Caki2 (cell line): ENCODE measurements at places on chromosomes 11 and 22.
A peak's percentile ranks its signal among the peaks of the same experiment; 100 is the strongest.

GRCh38 chr22:45933506-45934167 is 43.3 kb downstream of the WNT7B start:
- no peak for DNase-seq

DNA sequence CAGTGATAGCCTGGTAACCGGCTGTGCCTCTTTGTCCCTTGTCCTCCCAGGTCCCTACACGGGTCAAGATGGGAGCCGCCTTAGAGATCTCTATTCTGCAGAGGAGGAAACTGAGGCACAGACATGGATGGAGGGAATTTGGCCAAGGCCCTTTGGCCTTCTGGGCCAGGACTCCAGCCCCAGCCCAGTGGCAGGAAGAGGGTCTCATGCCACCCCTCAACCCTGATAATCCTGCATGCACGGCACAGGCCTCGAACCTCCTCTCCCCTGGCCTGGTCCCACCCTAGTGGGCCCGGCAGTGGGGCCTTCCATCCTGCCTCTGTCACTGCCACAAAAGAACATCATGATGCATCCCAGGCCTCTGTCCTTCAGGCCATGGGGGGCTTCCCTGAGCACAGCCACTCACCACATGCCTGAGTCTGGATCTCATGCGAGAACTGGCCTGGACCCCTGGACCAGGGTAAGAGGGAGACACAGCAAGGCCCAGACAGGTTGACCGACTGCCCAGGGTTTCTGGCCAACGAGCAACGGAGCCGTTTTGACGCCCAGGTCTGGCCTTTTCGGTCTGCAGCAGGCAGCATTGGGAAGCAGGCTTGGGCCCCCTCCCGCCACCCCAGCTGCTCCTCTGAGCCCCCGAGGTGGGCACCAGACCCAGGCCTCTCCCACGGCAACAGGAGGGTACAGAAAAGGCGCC is 6.5 kb downstream of the LINC01488 start:
- no peak for DNase-seq

DNA sequence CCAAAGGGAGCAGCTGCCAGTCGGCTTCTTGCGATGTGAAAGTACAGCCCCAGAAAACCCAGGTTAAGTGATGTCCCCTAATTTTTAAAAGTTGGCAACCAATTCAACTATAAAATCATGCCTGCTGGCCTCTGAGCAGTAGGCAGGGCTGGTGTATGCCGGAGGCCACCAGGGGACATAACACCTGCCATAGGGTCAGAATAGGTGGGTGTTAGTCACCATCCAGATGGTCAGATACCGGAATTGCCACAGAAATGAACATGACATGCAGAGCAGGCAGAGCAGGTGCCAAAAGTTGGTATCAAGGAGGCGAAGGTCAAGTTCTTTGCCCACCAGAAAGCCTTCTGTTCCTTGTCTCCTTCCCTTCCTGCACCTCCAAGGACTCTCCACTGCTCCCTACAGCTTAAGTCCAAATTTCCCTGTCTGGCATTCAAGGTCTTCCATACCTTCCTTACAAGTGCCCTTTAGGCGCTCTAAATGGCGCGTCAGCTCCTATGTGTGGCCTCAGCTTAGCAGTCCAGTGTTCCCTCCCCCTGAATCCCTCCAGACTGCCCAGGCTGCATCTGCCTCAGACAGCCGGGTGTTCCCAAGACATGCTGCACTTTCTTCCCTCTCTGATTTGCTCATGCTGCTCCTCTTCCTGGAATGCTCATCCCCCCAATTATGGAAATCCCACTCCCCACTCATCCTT is 45.1 kb downstream of the PTPRJ start:
- DNase-seq, result no peak

DNA sequence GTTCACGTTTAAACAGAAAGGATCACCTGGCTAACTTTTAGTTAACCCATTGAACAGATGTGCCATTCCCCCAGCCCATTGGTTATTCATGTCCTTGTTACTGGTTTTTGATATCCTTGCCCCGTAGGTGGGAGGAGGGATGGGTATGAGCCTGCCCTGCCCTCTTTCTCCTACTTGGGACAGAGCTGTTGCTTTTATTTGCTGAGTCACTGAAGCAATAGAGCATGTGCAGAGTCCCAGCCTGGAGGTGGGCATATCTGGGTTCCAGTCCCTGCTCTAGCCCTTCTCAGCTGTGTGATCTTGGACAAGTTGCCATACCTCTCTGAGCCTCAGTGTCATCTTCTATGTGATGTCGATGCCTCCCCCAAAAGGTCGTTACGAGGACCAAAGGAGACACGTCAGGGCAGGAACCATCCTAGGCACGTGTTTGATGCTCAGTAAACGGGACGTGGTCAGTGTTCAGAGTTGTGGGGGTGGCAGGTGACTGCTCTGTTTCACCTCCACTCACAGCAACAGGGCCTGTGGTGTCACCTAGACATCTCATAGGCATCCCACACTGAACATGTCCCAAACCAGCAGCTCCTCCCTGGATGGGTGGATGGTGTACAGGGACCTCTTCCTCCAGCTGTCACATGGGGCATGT is 61.0 kb downstream of the BMAL1 start:
- DNase-seq, result peak; percentile 86

DNA sequence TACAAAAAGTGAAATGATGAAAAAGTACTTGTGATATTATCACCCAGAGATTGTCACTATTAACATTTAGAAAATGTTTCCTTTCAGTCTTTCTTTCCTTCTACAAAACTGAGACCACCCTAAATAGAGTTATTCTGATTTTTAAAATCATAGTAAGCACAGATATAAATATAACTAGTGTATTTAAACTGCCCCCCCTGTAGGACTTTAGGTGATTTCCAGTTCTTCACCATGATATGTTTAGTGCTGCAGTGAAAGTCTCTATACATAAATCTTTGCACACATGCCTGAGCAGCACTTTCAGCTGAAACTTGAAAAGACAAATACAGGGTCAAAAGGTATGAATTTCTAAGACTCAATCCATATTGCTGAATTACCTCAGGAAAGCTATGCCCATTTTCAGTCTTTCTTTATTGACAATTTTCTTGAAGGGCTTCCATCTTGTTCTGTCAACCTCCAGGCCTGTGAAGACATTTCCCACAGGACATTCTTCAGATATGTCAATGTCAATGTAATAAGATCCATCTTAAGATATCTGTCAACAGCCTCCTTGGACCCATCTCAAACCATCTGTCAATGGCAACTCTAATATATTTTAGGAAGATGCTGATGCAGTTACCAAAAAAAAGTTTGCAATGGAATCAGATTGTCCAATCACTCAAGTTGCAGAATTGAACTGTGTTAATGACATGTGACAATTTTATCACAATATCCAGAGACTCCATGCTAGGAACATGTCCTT is 30.8 kb upstream of the LDLRAD3 start:
- DNase-seq, result no peak

DNA sequence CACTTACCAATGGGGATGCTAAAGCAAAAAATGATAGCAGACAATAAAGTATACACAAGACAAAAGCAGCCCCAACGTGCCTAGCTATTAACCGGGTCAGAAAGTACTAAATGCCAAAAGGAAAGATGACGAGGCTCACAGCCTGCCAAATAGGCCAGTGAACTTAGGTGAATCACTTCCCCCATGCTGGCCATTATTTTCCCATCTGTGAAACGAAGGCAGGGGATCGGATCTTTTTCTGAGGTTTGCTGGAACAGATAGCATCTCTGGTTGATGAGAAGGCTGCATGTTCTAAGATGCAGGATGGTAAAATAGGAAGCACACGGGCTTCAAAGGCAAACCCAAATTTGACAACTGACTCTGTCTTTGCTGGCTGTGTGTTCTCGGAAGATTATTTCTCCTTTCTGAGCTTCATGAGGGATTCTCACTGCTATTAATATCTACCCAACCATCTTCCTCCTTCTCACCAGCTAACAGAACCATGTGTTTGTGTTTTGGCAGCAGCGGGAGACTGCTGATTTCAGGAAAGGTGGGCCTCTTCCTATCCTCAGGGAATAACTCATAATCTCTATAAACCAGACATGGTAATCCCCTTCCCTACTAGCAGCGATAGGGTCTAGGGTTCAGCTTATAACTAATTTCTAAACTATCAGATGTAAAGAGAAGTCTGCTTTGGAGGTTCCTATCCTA is 390.7 kb downstream of the LARGE1 start:
- DNase-seq, result no peak

GRCh38 chr11:134118006-134118405 is 49.1 kb downstream of the JAM3 start:
- DNase-seq, result no peak

DNA sequence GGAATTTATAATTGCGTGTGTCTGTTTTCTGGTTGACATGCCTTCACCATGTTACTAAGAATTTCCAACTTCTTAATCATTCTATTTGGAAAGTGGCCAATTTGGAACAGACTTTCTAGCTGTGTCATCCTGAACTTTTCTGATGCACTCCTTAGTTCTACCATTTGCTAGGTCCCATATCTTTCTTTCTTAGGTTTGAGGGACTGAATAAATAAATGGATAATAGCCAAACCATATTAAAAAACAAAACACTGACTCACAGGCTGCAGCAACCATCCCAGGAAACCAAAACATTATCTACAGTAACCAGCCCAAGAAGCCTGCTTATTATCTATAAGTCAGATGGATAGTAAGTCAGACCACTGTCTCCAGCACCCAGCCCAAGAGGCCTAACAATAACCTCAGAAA is 57.5 kb upstream of the PLET1 start:
- DNase-seq, result peak; percentile 87
